ENCODE measurements at places on chromosomes 3 and 15. TPM values are rescaled to one million over a fixed set of nuclear protein-coding genes. Genes with fewer than 3 reads are reported as not detected.

- DNase-seq = no peak
Observed at GRCh38 chr3:12903000-12903800, 61.8 kb upstream of the RPL32 start.

DNA sequence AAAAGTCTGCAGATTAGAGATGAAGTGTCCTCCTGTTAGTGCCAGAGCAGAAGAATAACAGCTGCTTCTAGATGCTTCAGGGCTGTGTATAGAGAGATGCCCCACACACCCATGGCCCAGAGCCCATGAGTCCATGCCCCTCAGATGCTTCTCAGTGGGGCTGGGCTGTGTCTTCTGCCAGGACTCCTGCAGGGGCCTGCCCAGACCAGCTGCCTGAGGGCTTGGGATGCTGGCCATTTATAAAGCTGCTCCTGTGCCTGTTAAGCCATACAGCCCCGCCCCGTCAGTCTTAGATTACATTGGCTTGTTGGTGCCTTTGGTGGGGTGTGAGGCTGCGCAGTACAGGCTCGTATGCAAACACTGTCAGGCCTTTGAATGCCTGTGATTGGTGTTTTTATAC lies 318.0 kb upstream of the CTDSPL start:
- DNase-seq = no peak

GRCh38 chr3:155190691-155191090 lies 102.8 kb downstream of the STRIT1 start:
- DNase-seq = no peak

DNA sequence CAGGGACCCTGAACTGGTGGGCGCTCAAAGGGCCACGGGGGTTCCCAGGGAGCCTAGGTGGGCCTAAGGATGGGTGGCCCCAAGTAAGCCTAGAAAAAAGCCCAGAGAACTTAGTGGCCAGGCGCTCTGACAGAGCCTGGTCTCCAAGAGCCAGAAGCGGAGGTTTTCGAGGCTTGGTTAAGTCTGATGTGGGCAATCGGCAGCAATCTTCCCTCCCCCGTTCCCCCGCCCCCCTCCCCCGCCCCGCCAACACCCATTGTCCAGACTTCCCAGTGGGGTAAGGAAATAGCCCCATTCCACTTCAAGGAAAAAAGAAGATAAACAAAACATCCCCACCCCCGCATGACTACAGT lies 6.7 kb downstream of the EOMES start:
- no peak for DNase-seq

GRCh38 chr3:13857702-13858380 lies 22.0 kb downstream of the WNT7A start:
- DNase-seq = no peak

DNA sequence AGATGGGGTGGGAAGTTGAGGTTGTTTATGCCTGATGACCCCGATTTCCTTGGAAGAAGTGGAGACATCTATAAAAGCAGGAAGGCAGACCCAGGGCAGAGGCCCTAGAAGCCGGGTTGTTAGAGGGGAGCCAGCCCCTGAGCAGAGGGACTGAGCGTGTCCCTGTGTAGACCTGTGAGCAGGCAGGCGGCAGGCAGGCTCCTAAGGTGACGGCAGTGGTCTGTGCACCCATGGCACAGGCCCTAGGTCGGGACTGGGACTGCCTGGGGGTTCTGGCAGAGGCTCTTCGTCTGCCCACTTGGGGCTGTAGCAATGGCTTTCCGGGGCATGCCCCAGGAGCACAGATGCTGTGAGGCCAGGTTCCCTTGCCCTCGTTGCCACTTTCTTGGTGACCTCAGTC lies 9.9 kb downstream of the SEMA4B start:
- no peak for DNase-seq

DNA sequence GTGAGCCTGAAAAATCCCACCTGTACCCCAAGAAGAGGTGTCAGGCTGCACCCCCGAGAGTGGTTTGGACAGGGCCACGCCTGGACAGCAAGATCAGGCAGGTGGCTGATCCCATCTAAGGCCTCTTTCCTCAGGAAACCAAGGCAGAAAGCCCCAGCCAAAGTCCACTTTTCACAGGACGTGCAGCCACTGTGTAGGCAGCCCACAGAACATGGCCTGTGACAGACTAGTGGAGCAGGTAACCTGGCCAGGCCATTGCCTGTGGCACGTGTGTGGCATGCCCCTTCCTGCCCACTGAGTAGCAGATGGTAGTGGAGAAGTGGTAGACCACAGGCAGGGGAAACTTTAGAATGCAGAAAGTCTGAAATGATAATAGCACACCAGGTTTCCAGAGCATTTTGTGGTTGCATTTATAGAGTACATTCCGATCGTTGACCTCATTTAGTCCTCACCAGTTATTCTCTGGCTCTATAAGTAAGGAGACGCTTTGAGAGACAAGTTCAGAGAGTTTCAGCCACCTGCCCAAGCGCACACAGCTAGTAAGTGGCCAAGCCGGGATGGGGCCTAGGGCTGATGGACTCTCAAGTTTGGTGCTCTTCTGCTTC lies 68.7 kb downstream of the AAGAB start:
- DNase-seq = no peak

- DNase-seq = no peak
Observed at GRCh38 chr15:37099319-37100108, 835 bp downstream of the MEIS2 start.

GRCh38 chr15:52857471-52857870 lies 67.3 kb upstream of the ONECUT1 start:
- no peak for DNase-seq

- no peak for DNase-seq
Observed at GRCh38 chr3:16528581-16528993, 15.1 kb upstream of the RFTN1 start.

GRCh38 chr3:54817628-54818027 lies 110.2 kb downstream of the LRTM1 start:
- no peak for DNase-seq

- DNase-seq = no peak
Observed at GRCh38 chr3:129747992-129748391, 141.5 kb upstream of the PLXND1 start.

- DNase-seq = no peak
Observed at GRCh38 chr15:74235962-74236361, at the start of gene CCDC33. Gene CCDC33 (plus strand): TSS chr15:74236326. CDS start chr15:74236720, 394 bp downstream.

GPR27 gene
- total RNA-seq = 2.6 TPM

SLC51A gene
- not detected for total RNA-seq

CYP1A2 gene
- not detected for total RNA-seq

ITIH4 gene
- total RNA-seq = 11.2 TPM

DNAH12 gene
- 0.13 TPM for total RNA-seq

TRAT1 gene
- total RNA-seq = 29.1 TPM

MYO1E gene
- 15.4 TPM for total RNA-seq

GOLGA6A gene
- total RNA-seq = not detected

ARHGAP31 gene
- total RNA-seq = 24.2 TPM
